ENCODE measurements at places on chromosomes 1 and 21.

DNA sequence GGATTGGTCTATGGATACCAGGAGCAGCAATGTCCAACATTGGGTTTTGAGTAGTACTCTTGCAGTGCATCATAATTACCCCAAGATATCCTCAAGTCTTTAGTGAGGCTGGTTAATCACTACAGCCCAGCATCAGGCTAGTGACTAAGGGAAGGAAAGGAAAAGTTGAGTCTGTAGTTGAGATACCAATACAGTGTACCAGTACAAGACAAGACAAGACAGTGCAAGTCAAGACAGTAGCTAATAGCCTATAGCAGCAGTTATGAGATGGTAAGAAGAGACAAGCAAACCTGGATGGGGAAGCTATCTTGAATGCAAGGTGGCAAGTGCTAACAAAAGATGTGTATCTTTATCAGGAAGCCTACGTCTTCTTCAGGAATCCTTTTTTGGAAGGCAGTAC lies 13.3 kb upstream of the GNG12 start:
- no peak for DNase-seq

DNA sequence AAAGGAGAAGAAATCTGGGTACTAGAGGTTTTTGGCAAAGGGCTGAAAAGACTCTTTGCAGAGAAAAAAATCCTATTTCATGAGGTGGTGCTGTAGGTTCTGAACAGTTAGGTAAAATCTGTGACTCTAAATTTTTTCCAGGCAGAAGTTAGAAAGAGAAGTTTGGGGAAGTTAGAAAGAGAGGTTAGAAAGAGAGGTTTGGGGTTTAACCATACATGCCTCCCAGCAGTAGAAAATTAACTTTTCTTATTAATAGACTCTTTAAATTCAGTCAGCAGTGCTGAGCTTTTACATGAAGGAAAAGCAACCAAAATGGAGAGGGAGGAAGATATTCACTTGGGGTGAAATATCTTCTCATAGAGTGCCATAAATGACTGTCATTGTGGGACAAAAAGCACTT lies 12.2 kb downstream of the AMY1C start:
- no peak for DNase-seq

GRCh38 chr1:170863621-170864020 lies 71.7 kb upstream of the MROH9 start:
- DNase-seq: no peak

GRCh38 chr1:53948291-53948690 lies 2.1 kb downstream of the LRRC42 start:
- no peak for DNase-seq

DNA sequence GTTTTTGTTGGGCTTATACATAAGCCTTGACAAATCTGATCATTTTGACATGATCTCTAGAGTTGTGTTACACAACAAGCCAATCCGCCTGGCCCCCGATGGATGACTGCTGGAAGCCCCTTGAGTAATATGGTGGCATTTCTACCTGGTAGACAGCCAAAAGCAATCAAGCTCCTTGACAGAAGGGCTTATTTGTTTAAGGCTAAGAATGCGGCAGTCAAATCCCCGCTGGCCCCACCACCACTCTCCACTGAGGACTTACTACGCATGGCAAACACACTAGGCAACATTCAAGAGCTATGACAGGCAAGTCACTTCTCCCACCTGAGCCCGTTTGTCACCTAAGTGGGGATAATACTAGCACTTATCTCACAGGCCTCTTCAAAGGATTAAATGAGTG lies 33.4 kb upstream of the C1orf198 start:
- DNase-seq: no peak

DNA sequence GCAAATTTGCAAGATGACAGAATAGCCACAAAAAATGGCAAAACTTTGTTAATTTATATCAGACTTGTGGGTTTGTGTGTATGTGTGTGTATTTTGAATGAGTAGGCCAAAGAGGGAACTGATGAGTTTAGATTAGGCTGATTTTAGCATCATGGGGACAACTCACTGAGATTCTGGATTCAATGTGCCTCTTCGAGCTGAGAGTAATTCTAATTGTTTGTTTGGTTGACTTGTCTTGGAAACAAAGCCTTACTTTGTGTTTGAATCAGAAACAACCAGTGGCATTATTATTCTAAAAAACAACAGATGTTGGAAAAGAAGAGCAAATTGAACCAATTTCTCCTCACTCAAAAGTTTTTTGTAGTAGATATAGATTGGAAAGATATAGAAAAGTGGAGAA lies 40.5 kb upstream of the C21orf91 start:
- DNase-seq: no peak

GRCh38 chr1:157347506-157347905 lies 204.8 kb downstream of the FCRL5 start:
- no peak for DNase-seq

DNA sequence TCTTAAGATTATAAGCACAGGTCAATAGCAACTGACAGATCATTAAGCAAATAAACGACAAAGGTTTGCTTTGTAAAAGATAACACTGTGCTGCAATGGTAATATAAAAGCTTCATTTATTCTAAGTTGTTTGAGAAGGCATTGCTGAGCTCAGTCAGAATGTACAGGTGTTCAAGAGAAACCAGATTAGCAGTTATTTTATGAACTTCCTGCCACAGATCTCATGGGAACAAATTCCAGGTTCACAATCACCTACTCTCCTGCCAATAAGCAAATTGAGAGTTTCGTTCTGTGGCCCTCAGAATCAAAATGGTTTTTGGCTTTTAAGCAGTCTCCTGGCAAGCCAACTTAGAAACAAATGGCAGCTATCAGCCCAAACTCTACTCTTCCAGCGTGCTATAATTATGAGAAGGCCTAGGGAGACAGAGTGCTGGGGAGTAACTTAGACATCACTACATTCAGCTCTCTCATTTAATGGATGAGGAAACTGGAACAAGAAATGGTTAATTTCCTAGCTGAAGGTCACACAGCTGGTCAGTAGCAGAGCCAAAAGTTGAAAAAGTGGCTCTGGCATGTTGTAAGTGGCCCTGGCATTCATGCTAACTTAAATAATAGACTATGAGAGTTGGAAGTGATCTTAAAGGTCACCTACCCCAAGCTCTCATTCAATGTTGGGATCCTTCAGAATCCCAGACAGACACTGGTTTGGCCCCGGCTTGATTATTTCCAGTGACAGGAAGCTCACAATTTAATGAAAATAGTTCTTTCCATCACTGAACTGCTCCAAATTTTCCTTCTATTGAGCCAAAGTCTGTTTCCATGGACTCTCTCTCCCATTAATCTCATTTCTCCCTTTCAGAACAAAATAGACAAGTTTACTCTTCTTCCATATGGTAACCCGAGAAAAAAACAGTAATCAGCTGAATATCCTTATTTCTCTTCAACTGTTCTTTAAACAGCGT lies 82.6 kb upstream of the EDEM3 start:
- no peak for DNase-seq
